ENCODE measurements at places on chromosomes 1 and 21.

DNA sequence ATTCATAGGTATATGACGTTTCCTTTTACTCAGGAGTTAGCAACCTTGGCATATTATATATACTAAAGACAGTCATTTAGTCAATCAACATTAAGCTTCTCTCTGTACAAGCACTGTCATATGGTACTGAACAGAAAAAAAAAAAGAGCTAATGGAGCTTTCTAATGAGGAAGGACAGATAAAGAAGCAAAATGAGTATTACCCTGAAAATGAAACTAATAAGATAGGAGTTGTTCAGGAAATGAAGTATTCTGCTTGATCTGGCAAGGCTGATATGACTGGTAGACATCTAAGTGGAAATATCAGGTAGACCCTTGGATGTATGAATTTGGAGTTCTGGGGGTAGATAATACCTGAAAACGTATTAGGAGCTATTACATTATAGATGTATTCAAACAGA is 4.3 kb upstream of the IKBKE start:
- no peak for DNase-seq

DNA sequence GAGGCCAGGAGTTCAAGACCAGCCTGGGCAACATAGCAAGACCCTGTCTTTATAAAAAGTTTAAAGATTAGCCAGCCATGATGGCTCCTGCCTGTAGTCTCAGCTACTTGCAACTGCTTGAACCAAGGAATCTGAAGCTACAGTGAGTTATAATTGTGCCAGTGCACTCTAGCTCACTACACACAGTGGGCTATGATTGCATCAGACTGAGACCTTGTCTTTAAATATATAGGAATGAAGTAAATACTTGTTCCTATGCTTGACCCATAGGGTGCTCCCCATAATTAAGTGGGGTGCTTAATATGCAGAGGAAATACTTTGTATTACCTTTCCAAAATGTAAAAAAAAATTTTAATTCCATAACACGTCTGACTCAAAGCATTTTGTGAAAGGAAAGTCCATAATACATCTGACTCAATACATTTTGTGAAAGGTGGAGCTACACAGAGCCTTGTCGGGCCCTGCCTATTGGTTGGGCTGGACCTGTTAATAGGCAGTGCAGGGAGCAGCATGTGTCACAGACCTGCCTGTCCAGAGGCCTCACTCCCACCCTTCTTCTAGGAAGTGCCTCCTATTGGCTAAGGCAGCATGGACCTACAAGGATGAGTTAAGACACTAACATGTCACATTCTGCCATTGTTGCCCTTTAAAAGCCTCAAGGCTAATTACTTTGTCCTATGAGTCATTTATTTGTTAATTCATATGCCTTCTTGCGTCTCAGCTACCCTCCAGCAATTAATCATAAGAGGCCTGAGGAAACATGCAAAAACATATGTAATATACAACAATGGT is 33.6 kb downstream of the CD58 start:
- DNase-seq: no peak

DNA sequence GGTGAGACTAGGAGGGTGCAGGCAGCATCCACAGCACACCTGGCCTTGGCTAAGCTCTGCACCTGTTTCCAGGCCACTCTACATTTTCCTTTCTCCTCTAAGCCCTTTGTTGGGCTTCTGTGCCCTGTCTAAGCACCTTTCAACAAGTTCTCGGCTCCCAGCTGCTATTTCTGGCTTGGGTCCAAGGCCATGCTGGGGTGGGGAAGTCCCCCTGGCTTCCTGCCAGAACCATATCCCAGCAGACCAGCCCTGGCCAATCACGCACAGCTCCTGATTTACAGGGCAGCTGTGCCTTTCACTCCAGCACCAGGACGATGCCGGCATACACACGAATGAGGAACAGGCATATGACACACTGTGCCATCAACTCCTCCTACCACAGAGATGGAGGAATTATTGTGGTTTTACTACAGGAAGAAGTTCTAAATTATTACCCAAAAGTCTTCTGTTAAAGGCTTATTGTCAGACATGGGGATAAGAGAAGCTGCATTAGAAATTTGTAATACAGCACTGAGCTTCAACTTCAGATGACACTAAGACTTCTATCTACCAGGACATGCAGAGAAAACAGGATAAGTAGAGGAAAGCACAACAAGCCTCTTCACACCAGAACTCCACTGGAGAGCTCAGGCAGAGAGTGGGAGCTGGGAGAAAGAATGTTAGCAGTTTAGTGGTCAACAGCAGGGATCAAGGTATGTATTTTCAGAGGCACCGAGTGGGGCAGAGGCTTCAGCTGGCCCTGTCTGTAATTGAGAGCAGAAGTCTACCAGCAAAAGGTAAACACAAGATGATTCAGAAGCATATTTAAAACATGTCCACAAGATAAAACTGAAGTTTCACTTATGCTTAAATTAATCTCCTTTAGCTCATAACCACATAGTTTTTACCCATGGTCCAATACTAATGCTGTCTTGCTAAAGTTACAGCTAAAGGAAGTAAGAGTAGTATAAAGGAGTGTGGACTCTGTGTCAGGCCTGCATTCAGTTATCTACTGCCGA is 37.4 kb downstream of the TRIT1 start:
- peak; percentile 82 for DNase-seq

- no peak for DNase-seq
Measured at GRCh38 chr1:165496501-165496900, 47.3 kb upstream of the LRRC52 start.

DNA sequence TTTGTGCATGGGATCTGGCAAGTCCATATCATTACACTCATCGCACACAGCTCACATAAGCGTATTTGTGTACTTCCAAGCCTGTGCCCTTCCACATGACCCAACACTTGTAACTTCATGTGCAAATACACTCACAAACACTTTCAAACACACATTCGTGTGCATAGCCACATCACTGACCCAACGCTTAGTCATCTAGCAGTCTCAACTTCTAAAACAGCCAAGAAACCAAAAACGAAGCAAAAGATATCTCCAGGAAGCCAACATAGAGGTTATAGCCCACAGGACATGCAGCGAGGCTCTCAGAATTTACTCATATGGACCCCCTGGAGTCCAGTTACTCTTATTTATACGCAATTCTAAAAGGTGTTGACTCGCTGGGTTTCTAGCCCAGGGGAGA is 10.9 kb upstream of the GOLT1A start:
- no peak for DNase-seq

- no peak for DNase-seq
Measured at GRCh38 chr21:34612557-34612956, 2.4 kb downstream of the RCAN1 start.

GRCh38 chr1:180415985-180416633 is 86.3 kb downstream of the ACBD6 start:
- DNase-seq: no peak

DNA sequence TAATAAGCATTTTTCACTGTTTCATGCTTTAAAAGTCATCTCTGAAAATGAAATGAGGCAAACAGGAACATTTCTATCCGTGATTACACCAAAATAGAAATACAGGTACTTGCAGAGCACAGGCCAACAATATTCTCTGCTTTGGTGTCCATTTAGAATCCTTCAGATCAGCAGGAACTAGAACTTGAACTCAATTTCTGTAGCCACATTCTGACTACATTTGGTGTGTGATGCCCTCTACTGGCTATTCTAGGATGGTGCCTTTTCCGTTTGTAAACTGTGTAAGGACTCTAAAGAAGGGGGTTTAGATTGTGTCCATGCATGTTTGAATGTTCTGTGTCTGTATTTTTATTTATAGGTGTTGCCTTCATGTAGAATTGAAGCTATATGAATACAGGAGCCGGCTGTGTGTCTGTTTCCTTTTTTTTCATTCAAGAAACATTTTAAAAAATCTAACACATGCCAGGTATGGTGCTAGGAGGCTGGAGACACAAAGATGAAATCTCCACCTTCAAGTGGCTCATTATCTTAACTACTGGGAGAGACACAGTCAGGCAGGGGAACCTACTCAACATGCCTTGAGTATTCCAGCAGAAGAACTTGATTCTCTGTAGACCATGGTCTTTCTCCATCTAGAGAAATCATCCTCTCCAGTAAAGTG is 7.6 kb upstream of the ZNF326 start:
- DNase-seq: peak; percentile 50

GRCh38 chr1:8374812-8375211 is 56.9 kb downstream of the SLC45A1 start:
- DNase-seq: peak; percentile 40

DNA sequence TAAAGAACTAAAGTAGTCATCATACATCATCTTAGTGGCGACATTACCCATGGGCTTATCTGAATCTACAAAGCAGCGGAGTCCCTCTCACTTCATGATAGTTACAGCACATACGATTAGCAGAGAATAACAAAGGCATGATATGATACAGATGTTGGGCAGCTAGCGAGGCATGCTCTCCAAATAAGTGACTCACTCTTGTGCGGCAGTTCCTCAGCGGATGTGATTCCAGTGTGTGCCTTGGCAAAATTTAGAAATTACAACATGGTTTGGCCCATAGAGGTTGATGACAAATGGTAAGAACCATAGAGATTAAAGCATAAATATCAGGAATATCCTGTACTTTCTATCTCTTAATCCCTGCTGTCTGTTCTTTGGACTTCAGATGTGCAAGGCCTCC is 48.1 kb upstream of the PAXBP1 start:
- DNase-seq: no peak

GRCh38 chr21:29224006-29224405 is 74.7 kb upstream of the BACH1 start:
- DNase-seq: no peak

DNA sequence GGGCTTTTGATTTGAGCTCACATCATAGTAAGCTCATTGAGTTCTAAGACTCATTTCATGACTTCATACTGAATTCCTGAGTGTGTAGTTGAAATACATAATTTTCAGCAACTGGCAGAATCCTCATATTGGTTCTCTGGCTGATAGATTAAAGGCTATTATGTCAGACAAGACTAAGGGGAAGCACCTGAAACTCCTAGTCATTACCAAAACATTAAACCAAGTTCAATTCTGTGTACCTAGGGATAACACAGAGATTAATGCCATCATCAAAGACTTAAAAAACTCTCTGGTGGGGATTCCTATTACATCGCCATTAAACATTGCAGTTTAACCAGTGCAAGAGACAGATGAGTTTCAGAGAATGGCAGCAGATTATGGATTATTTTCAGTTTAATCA is 339.1 kb downstream of the PTPRC start:
- no peak for DNase-seq

- DNase-seq: no peak
Measured at GRCh38 chr1:209901211-209901610, 36.8 kb upstream of the SYT14 start.

- no peak for DNase-seq
Measured at GRCh38 chr1:70003211-70003908, 202.0 kb downstream of the LRRC40 start.

DNA sequence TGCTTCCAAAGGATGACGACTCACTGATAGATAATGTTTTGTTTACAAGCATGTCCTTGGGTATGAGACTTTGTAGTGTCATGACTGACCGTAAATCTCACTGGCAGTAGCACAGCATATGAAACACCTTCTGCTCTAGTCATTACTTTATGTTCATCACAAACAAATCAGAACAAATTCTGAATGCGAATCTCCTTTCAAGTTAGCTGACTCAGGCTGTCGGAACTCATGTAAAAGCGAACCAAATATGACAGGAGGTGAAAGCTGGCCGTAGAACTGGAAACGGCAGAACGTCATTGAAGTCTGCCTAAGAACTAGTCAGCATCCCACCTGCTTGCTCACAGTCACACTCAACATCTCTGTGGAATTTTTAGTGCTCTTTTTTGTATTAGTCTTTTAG is 143.9 kb downstream of the RGS7 start:
- no peak for DNase-seq

DNA sequence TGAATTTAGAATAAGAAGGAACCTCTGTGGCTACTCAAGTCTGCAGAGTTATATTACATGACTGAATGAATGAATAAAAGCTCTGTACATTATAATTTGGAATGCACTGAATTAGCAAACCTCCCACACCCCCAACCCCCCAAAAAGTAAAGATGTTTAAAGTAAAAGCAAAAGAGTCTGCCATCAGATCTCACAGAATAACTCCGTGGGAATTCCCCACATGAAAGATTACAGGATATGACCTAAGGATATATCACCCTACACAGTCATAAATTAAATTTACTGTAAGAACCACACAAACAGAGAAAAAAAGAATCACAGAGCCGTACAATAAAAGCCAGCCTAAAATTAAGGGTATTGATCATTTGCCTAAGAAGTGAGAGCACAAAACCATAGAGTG is 587.3 kb downstream of the PTPRC start:
- peak; percentile 48 for DNase-seq

GRCh38 chr1:173505391-173505790 is 28.3 kb downstream of the PRDX6 start:
- no peak for DNase-seq

- no peak for DNase-seq
Measured at GRCh38 chr1:19412654-19413053, 72.7 kb downstream of the CAPZB start.

GRCh38 chr1:15848143-15848928 is 829 bp downstream of the SPEN start:
- peak; percentile 60 for DNase-seq

DNA sequence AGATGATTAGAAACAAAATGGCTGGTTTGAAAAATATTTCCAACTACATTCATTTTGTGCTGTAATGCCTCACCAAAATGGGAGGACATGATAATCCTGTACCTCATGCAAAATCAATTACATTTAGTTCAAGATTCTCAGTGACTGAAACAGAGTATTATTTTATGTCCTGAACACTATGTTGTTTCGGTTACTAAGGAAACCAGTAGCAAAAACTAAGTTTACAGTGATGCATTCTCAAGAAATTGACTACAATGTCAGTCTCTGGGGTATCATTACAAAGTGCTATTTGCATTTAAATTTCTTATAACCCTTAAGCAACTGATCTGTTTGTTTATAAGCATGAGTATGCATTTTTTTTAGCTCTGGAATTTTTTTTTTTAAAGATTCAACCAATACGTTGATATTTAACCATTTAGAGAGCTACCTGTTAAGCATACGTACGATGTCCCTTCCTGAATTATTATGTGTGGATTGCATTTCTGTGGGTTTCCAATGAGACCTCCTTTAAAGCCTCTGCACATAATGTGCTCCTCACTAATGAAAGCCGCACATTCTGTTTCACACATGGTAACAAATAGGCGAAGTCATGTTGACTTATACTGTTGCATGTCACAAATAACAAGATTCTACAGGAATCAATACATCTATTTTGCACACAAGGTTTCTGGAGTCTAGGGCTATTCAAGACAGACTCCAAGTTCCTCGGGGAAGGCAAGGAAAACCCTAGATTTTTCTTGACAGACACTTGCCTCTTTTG is 1035.7 kb downstream of the ADGRL2 start:
- no peak for DNase-seq

- no peak for DNase-seq
Measured at GRCh38 chr1:5368201-5368600, 624.0 kb downstream of the NPHP4 start.

DNA sequence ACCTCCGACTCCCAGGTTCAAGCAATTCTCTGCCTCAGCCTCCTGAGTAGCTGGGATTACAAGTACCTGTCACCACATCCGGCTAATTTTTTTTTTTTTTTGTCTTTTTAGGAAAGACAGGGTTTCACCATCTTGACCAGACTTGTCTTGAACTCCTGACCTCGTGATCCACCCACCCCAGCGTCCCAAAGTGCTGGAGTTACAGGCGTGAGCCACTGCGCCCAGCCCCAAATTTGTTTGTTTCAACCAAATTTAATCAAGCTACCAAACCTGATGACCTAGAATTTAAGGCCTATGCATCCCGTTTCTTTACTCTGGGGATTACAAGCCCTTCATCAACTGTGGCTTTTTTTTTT is 58.3 kb upstream of the TBX15 start:
- no peak for DNase-seq

- DNase-seq: no peak
Measured at GRCh38 chr1:190169311-190170067, 308.2 kb downstream of the BRINP3 start.
